ENCODE measurements at places on chromosomes 7 and 10.

DNA sequence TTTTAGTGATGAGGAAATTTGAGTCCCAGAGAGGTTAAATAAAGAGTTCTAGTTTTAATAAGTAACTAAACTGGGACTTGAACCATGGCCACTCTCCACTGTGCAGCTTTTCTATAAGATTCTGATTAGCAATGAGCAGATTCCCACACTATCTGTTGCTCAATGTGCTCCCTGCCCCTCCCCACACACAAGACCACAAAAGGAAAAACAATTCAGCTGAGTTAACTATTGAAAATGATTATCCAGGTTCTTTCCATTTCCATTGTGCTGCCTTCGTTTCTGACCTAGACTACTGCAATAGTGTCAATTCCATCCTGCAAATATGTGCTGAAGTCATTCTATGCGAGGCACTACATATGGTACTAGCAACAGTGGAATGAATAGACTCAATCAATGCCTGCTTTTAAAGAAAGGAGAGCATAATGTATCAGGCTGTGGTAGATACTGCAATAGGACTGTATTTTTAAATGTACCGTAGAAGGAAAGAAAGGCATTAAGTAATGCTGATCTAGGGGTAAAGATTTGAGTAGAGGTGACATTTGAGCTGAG lies 97.0 kb downstream of the SEMA3C start:
- DNase-seq: no peak

DNA sequence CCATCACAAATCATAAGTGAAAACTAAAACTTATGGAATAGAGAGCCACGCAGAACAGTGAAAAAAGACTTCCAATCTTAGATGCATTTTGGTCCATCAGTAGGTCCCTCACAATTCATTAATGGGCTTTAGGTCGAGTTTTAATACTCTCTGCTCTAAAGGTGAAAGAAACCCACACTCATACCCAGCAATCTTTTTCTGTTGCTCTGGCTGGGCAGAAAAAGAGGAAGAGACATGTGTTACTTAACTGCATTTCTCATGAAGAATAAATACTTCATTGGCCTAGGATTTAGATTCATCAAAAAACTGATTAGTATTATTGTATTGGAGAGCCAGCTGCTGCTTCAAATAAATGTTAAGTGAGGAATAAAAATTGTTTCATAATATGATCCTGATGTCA lies 645.7 kb downstream of the PHTF2 start:
- DNase-seq: no peak

DNA sequence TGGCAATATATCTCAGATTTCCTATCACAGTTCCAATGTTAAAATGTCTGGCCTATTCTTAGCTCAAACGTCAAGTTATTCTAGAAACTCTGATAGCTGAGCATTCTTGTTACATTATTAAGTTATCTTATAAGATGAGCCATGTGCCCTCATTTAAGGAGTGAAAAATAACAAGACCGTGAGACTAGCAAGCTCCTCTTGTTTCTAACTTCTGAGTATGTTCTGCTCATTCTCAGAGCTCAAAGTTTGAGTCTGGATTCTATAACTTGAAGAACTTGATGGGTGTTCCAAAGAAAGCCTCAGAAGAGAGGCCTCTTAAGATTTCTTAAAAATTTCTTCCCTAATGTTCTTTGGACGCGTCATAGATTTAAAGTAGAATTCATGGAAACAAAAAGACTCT lies 215.2 kb downstream of the HTR7 start:
- no peak for DNase-seq

DNA sequence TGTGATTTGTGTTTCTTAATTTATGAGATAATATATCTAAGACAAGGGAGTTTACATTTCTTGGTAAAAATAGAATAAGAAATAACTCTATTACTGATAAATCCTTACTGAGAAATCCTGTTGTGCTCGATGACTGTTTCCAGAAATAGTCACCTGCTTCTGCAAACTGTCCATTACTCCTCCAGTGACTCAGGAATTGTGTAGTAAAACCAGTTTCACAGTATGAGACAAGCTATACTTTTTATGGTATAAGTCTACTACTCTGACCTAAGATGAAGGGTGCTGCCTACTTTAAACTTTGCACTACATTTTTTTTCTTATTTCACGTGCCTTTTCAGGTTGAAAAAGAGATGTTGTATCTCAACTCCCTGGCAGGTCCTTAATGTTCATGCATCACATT lies 6.8 kb upstream of the ANKRD22 start:
- DNase-seq: no peak

Data from neural progenitor cell (in vitro differentiated cells).